ENCODE measurements at places on chromosomes 1 and 21.

- no peak for DNase-seq
Observed at GRCh38 chr1:1144843-1145546, 28.7 kb upstream of the TTLL10 start.

GRCh38 chr21:39842741-39843459, 24.3 kb upstream of the PCP4 start:
- DNase-seq = no peak

DNA sequence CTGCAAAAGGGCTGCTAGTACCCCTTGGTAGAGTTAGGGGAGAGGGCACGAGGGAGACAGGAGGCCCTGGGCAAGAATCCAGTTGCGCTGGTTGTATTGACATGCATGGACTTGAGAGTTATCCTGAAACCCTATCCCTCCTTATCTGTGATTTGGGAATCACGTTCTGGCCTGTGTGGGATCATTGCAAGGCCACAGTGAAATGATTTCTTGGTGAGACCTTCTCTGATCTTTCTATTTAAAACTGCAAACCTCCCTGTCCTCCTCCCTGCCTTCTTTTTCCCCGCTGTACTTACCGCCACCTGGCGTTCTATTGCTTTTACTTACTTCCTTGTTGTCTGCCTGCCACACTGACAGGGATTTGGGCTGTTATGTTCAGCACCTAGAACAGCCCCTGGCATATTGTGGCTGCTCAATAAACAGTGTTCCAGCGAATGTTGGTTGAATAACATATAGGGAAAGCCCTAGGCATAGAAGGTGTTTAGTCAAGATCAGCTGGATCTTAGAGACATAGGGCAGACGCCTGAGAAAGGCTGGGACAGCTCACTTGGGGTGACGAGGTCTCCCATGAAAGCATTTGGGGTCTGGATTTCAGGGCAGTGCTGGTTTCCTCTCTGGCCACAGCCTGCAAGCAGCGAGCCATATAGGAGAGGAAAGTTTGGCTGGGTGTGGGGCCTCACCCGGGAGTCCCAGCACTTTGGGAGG, 25.6 kb downstream of the ALPL start:
- DNase-seq = no peak

DNA sequence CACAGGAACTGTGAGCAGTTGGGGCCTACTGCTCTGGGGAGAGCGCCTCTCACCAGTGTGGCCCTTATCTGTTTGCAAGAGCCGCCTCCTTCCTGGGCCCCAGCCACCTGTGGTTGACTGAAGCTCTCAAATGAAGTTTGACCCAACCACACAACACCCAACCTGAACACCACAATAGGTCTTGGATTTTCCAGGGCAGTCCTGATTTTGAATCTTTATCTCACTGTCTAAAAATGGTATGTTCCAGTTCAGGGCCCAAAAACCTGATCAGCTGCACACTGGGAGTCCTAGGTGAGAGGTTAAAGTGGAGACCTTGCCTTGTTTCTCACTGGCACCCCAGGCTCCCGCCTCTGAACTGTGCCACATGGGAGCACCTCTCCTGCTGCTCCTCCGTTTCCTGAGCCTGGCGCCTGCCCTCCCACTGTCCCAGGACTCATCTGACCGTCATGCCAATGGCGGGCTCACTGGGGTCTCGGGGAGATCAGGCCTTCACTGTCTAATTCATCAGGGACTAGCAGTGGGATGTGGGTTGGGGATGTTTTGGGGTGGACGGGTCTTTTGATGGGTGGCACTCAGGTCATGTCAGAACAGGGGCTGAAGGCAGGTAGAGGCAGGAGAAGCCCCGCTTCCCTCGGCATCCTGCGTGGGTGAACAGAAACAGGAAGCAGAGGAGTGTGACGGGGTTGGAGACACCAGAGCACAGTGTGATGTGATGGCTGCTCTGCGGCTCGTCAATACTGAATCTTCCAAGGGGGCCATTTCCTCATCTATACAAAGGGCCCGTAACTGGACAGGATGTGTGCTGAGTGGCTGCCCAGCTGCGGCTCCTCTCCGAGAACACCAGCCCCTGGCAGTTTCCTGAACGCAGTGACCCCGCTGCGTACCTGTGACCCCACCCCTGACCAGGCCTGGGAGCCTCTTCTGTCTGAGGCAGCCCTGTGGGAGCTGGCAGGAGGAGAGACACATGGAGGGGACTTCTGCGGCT, 59.6 kb upstream of the ITPKB start:
- DNase-seq = no peak

- DNase-seq = no peak
Observed at GRCh38 chr1:34977858-34978257, 7.3 kb downstream of the TMEM35B start.

GRCh38 chr1:113835686-113836290, 23.5 kb upstream of the RSBN1 start:
- no peak for DNase-seq

GRCh38 chr21:25342816-25343215, 264.5 kb downstream of the MRPL39 start:
- DNase-seq = no peak

DNA sequence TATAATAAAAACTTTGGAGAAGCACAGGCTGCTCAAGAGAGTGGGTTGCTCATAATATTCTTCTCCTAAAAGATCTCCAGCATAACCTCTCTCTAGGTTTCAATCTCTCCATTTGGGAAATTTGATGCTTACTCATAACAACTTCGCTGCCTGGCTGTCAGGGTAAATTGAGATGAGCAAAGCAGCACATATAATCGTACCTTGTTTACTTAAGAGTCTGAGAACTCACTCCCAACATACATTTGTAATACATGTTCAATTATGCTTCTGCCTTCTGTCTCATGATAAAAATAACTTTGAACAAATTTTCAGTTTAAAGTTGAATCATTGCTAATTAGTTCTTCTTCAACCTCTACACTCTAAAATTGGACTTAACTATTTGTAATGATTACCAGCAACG, 68.9 kb downstream of the DUSP10 start:
- no peak for DNase-seq

DNA sequence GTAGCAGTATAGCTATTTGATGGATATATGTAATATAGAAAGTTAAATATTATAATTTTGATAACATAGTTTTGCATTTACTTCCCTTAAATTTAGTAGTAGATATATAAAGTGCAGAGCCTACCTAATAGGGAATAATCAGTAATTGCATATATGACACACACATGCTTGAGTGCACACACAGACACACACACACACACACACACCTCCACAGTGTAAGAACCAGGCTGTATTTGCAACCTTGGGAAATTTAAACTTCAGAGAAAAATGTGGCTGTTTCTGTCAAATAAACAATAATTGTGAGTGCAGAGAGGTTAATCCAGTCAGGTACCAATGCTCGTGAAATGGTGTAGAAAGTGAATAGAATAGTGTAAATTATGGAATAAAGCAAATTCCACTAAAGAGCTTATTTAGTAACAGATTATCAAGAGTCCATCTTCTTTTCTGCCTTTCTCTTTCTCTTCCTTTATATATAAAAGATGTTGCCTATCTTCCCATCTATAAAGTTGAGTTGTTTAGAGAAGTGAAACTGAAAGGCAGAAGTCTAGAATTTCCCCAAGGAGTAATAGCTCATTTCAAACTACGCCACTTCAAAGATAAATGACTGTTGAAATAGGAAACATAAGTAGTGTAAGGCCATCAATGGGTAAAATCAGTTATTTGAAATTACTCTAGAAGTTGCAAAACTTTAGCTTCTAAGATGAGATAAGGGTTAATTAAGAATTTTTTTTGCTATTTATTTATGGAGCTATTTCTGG, 273.7 kb downstream of the SRGAP2C start:
- no peak for DNase-seq

DNA sequence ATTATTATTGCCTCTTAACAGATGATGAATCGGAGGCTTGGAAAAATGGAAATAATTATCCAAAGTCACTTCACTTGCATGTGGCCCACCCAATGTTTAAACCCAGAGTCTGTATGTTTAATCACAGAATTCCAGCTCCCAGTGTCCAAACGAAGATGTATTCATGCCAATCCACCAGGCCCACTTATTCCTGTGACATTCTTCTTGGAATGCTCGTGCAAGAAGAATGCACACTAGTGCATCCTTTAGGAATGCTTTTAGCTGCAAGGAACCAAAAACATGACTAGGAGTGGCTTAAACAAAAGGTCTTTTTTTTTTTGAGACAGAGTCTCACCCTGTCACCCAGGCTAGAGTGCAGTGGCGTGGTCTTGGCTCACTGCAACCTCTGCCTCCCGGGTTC, 8.9 kb upstream of the OPRD1 start:
- no peak for DNase-seq

DNA sequence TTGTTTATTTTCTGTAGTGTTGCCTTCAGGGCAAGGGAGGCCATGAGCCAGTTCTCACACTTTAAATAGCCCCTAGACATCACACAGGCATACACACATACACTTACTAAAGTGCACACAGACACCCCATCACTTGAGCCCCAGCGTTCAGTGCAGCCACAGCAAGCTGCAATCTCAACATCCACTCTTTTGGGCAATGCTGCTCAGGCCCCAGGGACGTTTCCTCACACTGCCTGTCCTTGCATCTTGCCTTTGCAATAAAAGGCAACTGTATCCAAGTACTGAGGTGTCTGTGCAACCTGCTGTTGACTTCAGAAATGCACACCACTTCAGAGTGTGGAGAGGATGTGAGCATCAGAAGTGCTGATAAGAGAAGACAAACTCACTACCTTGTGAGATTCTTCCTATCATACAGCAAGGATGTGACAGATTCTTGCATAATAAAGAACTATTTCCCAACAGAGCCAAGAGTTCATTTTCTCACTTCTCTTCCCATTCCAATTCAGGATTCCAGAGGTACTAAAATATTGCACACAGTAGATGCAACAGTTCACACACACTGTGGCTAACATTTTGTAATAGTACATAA, 36.2 kb downstream of the IRF2BP2 start:
- no peak for DNase-seq

All from MG63 (cell line).